ENCODE measurements at places on chromosomes 16 and 17.

DNA sequence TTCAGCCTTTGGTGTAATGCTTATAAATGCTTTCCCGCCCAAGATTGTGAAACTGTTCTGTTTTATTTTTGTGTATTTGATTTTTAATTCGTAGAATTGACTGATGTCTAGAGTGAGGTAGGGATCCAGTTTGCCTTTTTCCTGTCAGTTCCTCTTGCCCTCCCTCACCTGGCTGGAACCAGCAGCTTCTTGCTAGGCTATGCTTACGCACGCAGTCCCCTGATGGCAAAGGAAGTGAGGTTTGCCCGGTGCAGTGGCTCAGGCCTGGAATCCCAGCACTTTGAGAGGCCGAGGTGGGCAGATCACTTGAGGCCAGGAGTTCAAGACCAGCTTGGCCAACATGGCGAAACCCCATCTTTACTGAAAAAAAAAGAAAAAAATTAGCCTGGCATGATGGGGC lies 51.9 kb downstream of the RAB11FIP4 start:
- no peak for DNase-seq

DNA sequence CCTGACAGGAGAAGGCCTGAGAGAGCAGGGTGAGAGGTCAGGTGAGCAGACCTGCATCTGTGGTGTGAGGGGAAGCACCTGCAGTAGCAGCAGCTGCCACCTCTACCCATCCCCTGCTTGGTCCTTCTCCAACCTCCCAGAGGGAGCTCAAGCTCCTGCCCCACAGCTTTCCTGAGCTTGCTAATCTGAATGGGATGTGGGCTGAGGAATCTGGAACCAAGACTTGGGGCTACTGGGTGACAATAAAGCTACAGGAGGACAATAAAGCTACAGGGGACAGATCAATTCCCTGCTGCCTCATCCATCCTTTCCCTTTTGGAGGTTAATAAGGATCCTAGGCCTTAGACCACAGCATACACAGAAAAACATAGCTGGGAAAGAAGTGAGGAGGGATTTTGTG lies 4.9 kb upstream of the TBX4 start:
- no peak for DNase-seq

DNA sequence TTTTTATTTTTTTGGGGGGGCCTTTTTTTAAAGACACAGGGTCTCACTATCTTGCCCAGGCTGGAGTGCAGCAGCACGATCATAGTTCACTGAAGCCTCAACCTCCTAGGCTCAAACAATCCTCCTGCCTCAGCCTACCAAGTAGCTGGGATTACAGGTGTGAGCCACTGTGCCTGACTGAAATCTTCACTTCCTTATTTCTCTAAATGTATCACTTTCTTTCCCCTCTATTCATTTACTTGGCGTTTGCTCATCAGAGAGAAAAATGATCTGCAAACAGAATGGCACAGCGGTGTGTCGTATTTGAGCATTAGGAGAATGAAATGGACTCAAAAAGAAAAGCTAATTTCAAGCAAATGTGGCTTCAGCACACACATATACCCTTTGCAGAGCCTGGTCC lies 44.3 kb upstream of the CDH5 start:
- DNase-seq, result no peak

DNA sequence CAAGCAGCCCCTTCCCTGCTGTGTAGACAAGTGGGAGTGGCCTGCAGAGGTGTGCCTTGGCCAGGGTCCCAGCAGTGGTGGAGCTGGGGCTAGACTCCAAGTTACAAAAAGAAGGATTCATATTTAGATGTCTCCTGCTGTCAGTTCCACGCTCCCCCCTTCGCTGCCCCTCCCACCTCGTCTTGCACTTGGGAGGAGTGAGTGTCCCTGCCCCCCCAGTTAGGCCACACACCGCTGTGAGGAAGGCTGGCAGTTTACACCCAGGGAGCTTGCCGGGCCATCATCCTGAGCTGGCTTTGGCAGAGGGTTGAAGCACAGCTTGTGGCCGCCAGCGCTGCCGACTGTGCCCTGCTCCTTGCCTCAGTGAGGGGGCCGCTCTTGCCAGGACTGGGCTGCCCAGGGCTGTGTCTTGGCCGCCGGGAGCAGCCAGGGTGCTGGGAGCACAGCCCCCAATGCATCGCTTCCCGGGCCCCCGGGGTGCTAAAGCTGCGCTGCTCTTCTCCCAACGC lies 44.3 kb downstream of the ELAC2 start:
- DNase-seq, result no peak

DNA sequence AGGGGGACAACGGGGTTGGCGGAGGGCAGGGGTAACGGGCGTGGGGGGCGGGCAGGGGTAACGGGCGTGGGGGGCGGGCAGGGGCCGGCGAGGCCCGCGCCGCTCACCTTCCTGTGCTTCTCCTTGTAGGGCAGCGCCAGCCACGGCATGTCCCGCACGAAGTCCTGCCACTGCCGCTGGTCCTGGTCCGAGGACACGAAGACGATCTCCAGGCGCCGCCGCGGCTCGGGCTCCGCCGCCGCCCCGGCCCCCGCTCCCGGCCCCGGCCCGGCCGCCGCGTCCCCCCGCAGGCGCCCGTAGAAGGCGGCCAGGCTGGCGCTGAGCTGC lies 401 bp downstream of the NXN start:
- DNase-seq, result no peak

GRCh38 chr16:81752876-81753227 lies 26.2 kb upstream of the PLCG2 start:
- DNase-seq, result no peak

- DNase-seq, result no peak
Observed at GRCh38 chr16:48180868-48181480, 25.2 kb upstream of the ABCC12 start.
